ENCODE measurements at places on chromosomes 2 and 18.

DNA sequence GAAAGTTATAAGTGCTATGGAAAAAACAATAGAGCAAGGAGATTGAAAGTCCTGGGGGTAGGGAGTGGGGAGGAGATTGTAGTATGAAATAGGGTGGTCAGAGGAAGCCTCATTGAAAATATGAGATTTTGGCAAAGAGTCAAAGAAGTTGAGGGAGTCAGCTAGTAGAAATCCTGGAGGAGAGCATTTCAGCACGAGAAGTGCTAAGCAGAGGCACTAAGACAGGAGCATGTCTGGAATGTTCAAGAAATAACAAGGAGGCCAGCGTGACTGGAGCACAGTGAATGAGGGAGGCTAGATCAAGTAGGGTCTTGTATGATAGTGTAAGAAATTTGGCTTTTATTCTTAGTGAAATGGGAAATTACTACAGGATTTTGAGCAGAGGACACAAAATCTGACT is 2.1 kb upstream of the TSPYL6 start:
- no peak for DNase-seq

GRCh38 chr2:133489641-133490410 is 78.4 kb downstream of the NCKAP5 start:
- DNase-seq: no peak

- DNase-seq: no peak
These were observed 21.2 kb upstream of the ATOH8 start for GRCh38 chr2:85732467-85733120.

- DNase-seq: peak; percentile 80
These were observed 96.2 kb upstream of the ZNF532 start for GRCh38 chr18:58768293-58768974.

DNA sequence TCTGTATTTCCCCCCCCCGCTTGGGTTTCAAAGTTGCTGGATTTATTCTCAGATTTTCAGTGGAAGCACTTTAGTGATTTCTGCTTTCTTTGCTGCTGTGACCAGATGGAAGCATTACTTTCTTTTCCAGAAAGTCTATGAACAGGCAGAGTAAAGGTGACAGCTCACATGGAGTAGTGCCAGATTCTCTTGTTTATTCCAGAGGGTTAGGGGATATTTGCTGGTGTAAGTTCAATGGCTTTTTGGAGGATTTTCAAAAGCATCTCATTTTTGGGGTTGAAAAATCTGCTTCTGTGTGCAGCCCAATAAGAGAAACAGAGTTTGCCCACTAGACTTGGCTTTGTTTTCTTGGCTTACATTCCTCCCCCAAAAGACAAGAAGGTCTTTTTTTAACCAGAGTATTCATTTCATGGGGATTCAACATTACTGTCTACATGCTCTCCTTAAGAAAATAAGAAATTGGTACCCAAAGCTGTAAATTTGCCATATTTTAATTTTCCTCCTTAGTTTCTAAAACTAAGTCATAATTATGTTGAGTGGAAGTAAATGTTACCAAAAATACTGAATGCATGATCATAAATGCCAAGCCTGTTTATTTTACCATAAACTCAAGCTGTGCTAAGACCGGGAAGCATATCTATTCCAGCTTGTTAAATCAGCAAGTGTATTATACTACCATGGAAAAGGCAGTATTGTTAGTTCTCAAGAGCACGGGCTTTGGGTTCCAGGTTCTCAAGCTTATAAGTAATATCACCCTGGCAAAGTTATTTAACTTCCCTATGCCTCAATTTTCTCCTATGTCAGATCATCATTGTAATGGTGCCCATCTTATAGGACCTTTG is 557.2 kb downstream of the CPS1 start:
- no peak for DNase-seq

DNA sequence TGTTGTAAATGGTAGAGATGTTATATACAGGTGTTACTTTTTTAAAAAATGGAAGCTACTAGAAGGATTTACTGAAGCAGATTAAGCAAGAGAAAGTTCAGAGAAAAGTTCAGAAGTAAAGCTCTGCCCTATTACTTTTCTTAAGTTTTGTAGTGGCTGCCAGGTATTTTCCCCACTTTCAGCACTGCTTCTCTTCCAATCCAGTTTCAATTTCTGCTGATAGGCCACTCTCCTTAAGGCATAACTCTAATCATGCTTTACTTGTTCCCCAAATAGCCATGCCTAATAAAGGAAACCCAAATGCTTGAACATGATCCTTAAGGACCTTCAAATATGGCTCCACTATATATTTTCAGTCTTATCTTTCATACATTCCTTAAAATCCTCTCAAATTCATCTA is 880.8 kb upstream of the CDH2 start:
- DNase-seq: no peak

- DNase-seq: no peak
These were observed 258.9 kb upstream of the CXCR4 start for GRCh38 chr2:136376798-136377211.

DNA sequence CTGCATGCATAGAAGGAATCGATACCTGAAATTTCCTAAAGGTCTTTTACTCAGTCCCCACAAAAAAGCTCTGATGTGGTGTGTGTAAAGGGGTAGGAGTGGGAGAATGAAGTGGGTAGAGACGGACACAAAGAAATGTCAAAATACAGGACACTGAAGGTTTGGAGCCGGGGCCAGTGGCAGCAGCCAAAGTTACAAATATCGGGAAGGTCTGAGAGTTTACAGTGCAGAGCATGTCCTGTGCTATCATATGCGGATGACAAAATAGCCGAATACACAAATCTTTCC is 89.9 kb upstream of the STON1 start:
- no peak for DNase-seq

DNA sequence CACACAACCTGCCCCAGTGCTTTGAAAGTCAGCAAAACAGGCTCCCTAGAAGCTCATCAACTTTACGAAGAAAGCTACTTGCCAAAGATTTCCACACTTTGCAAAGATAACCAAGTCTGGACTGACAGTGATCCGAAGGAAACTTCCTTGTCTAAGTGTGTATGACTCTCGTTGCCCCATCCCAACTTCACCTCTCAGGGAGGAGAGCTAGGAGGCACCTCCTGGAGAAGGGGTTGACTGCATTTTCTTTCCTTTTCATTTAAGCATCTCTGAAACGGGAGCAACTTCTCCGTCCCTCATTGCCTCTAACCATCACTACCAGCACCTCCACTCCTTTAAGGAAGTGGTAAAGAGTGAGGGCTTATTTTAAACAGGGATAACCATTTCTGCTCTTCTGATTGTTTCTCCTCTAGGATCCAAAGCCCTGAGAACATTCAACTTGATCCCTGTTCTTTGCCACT is 7.0 kb downstream of the ZEB2 start:
- no peak for DNase-seq

GRCh38 chr2:151247432-151247831 is 14.2 kb downstream of the RBM43 start:
- no peak for DNase-seq

Data from activated naive CD8-positive, alpha-beta T cell treated with anti-CD3 and anti-CD28 coated beads, Interleukin-2, amount 50 U/mL, for 24 hours (primary cell).